Mesenteric fat pad (tissue), 1 donor: ENCODE measurements at places on chromosomes 12 and 14.

DNA sequence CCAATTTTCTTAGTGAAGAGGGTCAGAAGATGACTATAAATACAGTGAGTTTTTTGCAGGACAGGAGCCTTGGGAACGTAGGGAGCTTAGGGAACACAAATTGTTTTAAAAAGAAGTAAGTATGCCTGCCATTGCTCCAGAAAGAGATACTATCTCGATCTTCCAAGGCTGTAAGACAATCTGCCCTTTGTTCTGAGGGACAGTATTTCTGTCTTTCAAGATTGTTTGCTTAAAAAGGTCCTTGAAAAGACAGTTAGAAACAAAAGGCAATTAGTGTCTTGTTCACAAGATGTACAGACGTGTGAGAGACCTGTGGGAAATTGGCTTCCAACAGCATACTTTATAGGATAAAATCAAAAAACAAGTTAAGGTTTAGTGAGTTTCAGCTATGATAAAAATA lies 321.2 kb upstream of the FAR2 start:
- no peak for DNase-seq

GRCh38 chr12:19657732-19658130 lies 218.4 kb downstream of the AEBP2 start:
- DNase-seq = no peak

DNA sequence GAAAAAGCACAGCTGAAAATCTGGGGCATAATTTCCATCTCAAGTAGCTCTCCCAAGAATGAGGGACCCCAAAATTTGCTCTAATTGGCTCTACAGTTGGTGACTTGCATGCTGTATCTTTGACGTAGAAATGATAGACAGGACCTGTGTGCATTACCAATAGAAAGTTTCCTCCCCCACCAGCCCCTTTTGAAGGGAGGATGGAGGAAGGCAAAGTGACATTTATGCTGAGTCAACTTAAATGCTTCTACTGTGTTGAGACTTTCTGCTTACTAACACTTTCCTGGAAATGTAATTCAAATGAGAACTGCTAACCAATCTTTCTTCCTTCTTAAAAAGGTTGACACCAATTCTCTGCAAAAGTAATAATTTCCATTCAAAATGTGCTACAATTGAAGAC lies 31.9 kb downstream of the TSPAN8 start:
- no peak for DNase-seq

- no peak for DNase-seq
Observed at GRCh38 chr12:14956024-14956891, 5.1 kb downstream of the ARHGDIB start.
